ENCODE measurements at places on chromosomes 12 and 14.
A peak's percentile ranks its signal among the peaks of the same experiment; 100 is the strongest.

GRCh38 chr14:36654794-36655381 lies 6.8 kb upstream of the PAX9 start:
- DNase-seq: no peak

DNA sequence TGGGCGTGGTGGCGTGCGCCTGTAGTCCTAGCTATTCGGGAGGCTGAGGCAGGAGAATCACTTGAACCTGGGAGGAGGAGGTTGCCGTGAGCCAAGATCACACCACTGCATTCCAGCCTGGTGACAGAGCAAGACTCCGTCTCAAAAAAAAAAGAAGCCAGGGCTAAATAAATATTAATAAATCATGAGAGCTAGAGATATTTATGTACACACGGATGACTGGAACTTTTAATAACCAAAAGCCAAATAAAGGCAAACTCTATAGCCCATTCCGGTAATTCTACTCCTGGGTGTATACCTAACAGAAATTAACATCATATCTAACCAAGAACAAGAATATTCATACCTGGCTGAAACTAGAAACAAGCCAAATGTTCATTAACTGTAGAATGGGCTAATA lies 7.7 kb upstream of the TRAFD1 start:
- DNase-seq: no peak

DNA sequence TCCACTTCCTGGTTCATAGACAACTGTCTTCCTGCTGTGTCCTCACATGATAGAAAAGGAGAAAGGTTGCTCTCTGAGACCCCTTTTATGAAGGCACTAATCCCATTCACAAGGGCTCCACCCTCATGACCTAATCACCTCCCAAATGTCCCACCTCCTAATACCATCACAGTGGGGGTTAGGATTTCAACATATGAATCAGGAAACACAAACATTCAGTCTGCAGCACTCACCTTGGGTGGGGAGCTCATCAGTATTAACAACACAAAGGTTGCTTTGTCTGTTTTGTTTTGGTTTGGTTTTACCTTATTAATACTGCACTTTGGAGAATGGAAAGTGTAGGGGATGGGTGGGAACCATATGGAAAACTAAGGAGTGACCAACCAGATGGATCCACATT lies 10.5 kb upstream of the SMCO2 start:
- DNase-seq: no peak

- no peak for DNase-seq
These were observed 272 bp downstream of the TBX3 start for GRCh38 chr12:114683709-114684097.

DNA sequence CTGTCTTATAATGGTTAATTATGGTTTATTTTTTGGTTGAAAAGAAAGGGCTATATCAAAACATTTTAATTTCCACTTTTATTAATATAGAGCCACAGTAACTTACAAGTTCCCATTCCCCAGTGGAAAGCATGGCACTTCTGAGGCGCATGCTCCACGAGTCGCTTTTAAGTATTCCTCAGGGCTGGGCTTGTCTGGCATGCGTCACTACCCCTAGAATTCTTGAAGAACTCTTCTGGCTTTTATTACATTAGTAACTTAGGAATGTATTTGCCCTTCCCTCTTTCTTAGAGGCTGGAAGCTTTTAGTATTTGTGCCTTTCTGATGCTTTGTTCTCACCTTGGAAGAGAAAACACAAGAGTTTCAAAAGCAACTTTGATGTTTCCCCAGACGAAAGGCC lies 81.1 kb downstream of the ESR2 start:
- no peak for DNase-seq

- no peak for DNase-seq
These were observed 3.8 kb downstream of the CACNB3 start for GRCh38 chr12:48822139-48822538.

DNA sequence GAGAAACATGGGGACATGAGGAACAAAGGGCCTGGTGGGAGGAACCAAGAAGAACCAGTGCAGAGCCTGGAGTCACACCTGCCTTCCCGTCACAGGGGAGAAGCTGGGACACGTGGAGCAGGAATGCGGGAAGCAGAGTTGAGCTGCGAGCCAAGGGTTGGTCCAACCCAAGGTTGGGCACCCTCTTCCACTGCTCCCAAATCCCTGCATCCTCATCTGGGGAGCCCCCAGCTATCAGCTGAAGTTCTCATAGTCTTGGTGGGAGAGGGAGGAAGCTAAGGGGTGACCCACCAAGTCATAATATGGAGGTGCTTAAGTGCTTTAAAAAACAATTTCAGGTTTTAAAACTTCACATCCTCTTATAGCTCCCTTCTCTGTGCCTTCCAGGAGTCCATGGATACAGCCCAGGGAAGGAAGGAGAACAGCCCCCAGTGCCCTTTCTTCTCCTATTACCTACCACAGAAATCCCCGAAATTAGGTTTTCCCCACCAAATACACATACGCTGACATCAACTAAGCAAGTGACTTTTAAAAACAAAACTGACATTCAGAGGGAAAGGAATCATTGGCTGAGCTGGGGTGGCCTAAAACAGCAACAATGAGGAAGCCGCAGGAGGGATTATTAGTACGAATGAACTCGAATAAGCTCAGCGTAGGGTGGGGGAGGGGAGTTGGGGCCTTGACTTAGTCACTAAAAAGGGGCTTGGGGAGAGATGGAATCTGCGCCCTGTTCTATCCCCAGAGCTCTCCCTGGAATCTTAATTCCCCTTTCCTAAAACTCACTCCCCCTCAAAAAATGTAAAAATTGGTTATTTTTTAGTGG lies 4.5 kb downstream of the MYL6 start:
- DNase-seq: no peak

DNA sequence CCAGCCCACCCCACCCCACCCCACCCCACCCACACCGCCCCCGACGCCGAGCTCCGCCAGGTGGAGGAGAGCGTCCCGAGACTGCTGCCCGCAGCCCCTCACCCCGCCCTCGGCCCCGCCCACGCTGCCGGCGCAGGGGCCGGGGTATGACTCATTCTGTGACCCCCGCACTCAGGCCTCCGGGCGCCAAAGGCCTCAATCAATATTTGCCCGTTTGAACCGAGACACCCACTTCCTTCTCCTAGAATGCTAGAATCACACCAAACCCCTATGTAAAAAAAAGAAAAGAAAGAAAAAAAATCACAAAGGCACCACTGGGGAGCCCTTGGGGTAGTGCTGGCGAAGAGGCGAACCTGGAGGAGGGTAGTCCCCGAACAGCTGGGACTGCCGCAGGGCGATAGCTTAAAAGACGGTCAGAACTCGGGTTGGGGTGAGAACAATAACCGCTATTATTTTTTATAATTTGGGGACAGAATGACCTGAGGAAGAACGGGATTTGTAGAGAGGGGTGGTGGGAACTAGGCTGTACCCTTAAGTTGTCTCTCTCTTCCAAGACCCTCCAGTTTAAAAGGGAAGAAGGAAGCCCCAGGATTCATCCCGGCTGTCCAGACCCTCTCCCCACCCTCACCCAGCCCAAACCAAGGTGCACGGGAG lies 894 bp downstream of the KRT8 start:
- DNase-seq: peak; percentile 23

- no peak for DNase-seq
These were observed 39.8 kb downstream of the CACNA2D4 start for GRCh38 chr12:1878695-1879094.

DNA sequence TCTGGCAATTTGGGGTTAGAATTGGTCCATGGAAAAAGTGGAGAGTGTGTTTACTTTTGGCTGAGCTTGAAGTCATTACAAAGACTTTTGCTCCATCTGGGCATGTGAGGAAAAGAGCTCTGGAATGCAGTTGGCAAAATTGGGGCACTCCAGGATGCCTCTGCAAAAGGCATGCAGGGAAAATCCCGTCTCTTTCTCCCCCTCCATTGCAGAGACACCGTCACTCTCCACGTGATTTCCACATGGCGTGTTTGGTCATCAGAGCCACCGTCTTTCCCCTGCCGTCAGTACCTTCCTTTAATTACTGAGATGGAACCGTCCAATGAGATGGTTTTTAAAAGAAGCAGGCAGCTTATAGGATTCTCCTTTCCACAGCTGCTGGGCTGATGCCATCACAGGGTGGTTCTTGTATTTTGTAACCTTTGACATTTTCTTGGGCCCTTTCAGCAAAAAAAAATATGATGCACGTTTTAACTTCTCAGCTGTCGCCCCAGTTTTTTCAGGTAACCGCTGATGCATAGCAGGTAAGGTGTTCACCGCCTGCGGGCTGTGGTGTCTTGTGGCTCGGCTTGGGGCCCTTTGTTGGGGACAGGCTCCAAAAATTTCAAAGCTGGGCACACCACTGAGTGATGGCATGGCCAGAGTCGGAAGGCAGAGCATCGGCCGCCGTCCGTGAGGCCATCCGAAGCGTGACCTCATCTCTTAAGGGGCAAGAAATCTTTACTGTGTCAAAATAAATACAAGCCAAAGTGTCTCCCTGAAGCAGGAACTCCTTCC lies 68.4 kb downstream of the CACNA1C start:
- no peak for DNase-seq

- DNase-seq: peak; percentile 65
These were observed 4.4 kb downstream of the REM2 start for GRCh38 chr14:22887260-22887989.

DNA sequence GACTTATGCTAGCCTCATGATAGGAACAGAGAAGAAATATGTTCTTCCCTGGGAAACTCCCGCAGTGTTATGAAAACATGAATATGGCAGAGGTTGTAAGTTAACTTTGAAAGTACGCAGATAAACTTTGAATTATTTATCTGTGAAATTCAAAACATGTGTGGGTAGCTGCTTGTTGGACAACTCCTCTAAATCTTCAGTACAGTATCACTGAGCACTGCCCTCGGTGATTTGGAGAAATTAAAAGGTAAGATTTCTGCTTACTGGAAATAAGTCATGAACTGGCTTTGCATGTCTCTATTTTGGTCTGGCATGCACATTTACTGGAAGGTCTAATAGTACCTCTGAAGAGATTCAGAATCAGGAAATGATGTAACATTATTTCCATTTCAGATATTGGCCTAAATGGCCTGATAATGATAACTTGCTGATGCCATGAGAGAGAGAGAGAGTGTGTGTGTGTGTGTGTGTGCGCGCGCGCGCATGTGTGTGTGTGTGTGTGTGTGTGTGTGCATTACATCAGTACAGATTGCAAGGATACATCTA lies 1441.9 kb upstream of the FLRT2 start:
- peak; percentile 30 for DNase-seq

GRCh38 chr12:27289414-27289813 lies 43.2 kb upstream of the BMAL2 start:
- no peak for DNase-seq

- DNase-seq: peak; percentile 58
These were observed at the start of gene CFAP73 for GRCh38 chr12:113149361-113150150. TSS of gene CFAP73 (plus strand) at chr12:113149724. CDS start at chr12:113149858, 134 bp downstream.

GRCh38 chr14:36519431-36520321 lies at the start of gene NKX2-1:
TSS of gene NKX2-1 (minus strand) at chr14:36520232. CDS start at chr14:36520129, 103 bp downstream.
- no peak for DNase-seq

- DNase-seq: no peak
These were observed 8.7 kb downstream of the CFAP251 start for GRCh38 chr12:121926874-121927706.

GRCh38 chr14:101453225-101453624 lies 108.1 kb upstream of the DIO3 start:
- DNase-seq: no peak

- no peak for DNase-seq
These were observed 174.4 kb downstream of the PDZRN4 start for GRCh38 chr12:41362510-41362909.

GRCh38 chr12:118357257-118358007 lies 15.3 kb downstream of the TAOK3 start:
- peak; percentile 80 for DNase-seq

GRCh38 chr12:95115641-95116040 lies 42.2 kb upstream of the NR2C1 start:
- DNase-seq: peak; percentile 28

DNA sequence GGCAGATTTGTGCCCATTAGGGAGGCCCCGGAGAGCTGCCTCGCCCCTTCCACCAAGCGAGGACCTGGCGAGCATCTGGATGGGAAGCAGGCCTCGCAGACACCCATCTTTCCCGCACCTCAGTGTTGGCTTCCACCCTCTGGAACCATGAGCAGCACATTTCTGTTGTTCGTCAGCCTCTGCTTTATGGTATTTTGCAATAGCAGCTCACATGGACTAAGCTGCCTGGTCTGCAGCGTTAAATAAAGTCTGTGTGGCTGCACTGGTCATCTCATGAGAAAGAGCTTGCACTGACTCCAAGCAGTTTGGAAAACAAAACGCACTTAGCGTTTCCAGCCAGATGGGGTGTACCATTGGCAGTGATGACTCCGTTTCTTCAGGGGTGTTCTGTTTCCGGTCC lies 75.8 kb downstream of the GLT1D1 start:
- DNase-seq: no peak

DNA sequence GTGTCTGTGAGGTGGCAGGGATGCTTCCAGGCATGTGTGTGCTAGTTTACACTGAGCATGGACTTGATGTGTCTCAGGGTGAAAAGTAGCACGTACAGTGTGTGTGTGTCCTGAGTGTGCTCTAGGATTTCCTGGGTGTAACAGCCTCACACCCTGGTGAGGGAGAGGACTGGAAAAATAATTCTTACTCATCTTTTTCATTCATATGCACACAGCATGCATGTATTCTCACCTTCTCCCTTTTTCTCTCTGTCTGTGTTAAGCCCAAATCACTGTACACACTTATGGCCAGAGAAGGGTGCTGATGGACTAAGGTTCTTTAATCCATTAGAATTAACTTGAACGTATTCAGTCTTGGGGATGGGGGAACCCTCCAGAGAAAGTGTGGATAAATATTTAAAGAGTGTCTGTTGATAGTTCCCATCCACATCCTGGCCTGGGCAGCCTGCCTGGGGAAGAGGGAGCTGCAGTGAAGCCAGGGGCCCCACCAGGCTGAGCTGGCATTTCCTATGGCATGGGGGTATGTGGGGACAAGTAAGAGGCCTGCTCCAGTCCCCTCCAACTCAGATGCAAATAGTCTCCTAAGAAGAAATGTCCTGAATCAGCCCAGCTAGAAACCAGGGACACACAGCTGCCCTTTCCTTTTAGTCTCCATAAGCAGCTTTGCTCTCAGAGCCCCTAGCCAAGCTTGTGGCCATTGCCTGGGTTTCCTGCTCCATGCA lies 1.1 kb upstream of the HOXC8 start:
- DNase-seq: no peak

DNA sequence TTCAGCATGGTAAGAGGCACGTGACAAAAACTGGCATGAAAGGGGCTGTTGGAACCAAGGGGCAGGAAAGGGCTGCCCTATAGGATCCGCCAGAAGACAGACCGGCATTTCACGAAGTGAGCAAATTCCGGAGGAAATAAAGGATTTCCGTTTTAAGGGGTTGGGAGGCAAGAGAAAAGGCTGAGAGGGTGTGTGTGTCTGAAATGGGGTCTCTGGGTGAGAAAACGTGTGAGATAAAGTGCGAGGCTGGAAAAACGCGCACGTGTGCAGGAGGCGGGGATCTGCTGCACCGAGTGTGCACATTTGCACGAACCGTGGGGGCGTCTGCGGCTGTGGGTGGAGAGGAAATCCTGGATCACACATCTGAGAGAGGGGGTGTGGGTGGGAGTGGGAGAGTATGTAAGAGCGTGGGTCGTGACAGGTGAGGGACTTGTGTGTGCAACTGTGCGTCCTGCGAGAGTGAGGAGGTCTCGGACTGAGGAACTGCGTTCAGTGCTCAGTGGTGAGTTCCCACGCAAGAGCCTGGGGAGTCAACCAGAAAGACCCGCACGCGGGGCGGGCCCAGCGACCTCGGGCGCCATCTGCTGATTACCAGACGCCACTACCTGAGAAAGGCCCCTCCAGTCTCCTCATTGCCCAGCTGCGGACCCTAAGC lies 37.0 kb upstream of the P2RX7 start:
- peak; percentile 35 for DNase-seq

- no peak for DNase-seq
These were observed 18.1 kb downstream of the BEGAIN start for GRCh38 chr14:100568998-100569733.

GRCh38 chr14:68553311-68553710 lies 239.6 kb downstream of the ZFP36L1 start:
- no peak for DNase-seq

- DNase-seq: no peak
These were observed 173.2 kb downstream of the EGLN3 start for GRCh38 chr14:33777681-33778080.

All from fibroblast of mammary gland (primary cell).